ENCODE measurements at places on chromosomes 1 and 21. TPM values are rescaled to one million over a fixed set of nuclear protein-coding genes. Genes with fewer than 3 reads are reported as not detected.

The EPS8L3 gene
- not detected for total RNA-seq

The DPT gene
- total RNA-seq = 21.3 TPM

The ODR4 gene
- 16.2 TPM for total RNA-seq

The C1orf141 gene
- not detected for total RNA-seq

The SRSF4 gene
- 63.4 TPM for total RNA-seq

The EXO5 gene
- 4.7 TPM for total RNA-seq

The MFSD2A gene
- total RNA-seq = 6.0 TPM

The FMOD gene
- total RNA-seq = 82.8 TPM

The PPM1J gene
- 3.3 TPM for total RNA-seq

DNA sequence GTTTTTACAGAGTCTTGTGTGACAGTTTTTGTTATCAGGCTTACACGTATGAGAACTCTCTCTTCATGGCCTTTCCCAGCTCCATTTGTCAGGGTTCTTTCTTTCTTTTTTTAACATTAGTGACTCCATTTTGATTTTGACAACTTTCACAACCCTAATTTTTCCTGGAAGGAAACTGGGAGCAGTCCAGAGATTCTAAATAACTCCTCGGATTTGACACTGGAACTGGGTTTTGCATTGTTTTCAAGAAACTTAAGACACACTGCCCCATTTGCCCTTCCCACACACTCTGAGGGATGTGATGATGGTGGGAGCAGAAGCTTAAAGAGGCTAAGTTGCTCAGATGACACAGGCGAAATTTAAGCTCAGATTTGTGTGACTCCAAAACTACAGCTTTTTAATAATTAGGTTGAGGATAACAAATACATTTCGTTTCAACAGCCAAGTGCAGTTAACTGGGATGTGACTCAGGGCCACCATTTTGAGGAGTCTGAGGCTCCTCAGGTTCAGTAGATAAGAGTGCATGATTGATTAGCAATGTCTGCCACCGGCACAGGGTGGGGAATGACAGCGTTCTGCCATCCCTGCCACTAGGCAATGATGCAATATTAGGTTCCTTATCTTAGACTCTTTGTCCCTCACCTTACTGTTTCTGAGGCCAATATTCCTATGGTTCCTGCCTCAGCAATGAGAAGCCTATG is 95.1 kb upstream of the ATP1A1 start:
- no peak for DNase-seq

GRCh38 chr1:2135941-2136340 is 58.6 kb downstream of the FAAP20 start:
- no peak for DNase-seq

- no peak for DNase-seq
Measured at GRCh38 chr21:16634515-16634914, 878.3 kb upstream of the CXADR start.

GRCh38 chr21:35932232-35932911 is 128.0 kb downstream of the SETD4 start:
- no peak for DNase-seq

DNA sequence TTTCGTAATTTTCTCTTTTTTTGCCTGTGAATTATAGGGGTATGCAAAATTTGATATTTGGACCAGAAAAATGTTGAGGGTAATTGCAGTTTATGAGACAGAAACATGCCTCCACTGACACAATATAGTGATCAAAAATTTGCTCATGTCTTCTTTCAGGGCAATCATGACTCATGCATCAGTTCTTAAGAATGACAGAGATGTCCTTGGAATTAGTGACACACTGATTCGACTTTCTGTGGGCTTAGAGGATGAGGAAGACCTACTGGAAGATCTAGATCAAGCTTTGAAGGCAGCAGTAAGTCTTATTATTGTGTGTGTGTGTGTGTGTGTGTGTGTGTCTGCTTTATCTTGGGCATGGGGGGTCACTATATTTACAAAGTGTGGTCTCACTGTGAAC is 27.5 kb downstream of the CTH start:
- no peak for DNase-seq

DNA sequence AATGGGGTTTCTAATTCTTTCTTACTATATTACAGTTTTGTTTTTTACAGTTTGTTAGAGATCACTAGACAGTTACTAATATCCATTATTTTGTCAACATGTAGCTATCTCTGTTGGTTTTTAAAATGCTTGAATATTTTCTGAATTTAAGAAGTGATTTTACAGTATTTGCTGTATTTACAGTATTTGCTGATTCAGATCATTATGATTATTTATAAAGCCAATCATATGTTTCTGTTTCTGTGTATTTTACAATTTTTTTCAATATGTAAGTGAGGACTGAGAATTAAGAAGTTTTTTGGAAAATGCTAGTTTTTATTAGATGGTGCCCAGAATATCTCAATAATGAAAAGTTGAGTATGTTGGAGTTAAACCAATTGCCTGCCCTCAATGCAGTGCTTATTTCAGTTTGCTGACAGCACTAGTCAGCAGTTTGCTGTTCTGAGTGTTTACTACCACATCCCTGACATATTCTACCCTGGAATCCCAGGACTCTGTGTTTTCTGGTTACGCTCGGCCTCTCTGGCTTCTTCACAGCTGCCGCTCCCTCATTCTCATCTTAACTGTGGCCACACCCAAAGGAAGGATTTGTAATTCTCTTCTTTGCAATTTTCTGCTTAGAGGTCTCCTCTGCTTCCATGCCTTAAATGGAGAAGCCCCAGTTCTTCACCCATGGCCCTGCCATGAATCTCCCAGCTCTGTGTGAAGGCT is 68.0 kb upstream of the BACH1 start:
- DNase-seq = no peak

GRCh38 chr1:216843409-216843808 is 120.2 kb upstream of the ESRRG start:
- DNase-seq = no peak

DNA sequence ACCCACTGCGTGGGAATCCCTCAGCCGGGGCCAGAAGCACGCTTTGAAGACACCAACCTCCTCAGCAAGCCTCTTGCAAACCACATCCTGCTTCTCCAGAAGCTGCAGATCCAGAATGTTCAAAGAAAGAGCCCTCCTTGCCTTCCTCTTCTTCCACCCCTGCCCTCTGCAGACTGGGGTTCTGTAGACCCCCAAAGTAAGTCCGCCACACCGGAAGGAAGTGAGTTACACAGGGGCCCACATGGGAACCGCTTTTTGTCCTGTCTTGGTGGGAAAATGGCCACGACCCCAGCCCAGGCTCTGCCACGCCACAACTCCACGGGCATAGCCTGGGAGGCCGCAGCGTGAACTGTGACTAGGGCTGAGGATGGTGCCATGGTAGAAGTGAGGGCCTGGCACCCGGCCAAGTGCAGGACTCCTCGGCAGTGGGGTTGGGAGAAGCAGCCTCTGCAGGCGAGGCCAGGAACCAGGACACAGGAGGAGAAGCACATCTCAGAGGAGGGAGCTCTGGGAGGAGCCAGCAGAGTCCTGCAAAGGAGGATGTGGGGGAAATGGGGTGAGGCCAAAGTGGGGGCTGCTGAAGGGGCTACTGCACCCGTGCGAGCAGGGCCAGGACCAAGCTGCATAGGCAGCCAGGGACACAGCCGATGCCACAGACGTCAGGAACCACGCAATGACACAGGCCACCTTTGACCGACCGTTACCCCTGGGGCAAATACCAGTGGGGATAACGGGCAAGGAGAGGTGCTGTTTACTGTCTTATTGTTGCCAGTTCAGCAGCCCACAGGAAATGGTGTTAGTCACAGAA is 30.9 kb downstream of the PDE9A start:
- no peak for DNase-seq

DNA sequence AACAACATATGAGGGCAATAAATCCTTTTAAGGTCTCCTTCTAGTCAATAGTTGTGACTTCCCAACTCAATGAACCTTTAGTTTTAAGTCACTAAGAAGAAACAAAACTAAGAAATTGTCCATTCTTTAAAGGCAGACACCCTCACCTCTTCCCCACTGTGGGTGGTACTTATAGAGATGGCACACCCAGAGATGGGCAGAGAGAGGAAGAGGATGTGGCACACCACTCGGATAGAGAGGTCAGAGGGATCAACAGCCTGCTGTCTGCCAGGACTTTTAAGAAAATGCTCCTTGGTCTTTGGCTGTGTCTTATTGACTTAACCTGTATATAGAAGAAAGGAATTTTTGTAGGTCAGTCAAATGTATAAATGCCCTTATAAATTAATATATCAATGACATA is 45.1 kb downstream of the FASLG start:
- no peak for DNase-seq

GRCh38 chr1:221098471-221099405 is 219.5 kb downstream of the HLX start:
- no peak for DNase-seq

GRCh38 chr1:55448261-55448660 is 233.1 kb upstream of the USP24 start:
- no peak for DNase-seq

DNA sequence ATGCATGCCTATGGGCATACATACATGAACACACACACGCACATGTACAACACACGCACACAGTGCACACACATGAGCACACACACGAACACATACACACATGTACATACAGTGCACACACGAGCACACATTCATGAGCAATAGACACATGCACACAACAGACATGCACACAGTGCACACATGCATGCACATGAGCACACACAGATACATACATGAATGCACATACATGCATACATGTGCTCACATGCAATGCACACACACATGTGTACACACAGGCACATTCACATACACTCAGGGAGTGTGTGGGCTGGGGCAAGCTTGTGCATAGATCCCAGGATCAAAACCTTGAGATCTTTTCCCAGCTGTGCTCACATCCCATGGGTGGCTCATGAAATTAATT is 18.9 kb downstream of the CRYAA start:
- peak; percentile 8 for DNase-seq

DNA sequence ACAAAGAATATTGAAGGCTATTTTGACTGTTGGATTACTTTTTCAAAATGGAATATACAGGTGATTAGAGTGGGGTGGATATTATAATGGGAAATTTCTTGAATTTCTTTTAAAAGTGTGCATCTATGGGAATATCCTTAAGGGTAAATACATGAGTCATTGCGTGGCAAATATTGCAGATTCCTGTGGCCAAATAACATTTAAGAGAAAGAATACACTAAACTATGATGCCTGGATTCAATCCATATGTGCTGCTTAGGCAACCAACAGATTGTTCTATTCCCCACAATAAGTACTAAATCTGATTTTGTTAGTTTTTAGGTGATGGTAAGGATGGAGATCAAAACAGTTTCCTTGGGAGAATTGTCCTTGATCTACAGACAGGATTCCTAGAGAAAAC is 119.5 kb downstream of the HMCN1 start:
- no peak for DNase-seq

DNA sequence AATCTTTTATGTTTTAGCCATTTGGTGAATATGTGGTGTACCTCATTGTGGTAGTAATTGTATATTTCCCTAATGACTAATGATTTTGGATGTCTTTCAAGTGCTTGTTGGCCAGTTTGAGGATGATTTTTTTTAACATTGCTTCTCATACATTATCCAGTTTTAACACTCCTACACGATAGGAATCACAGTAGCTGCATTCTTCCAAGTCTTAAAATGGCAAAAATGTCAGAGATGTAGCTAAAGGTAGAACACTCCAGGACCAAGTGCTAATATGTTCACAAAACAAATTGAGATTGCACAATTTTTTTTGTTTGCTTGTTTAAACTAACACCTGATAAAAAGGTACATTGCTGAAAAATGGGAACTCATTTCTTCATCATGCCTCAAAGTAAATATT is 11.7 kb downstream of the USP25 start:
- DNase-seq = no peak

GRCh38 chr21:21412096-21412495 is 413.9 kb downstream of the NCAM2 start:
- DNase-seq = no peak

DNA sequence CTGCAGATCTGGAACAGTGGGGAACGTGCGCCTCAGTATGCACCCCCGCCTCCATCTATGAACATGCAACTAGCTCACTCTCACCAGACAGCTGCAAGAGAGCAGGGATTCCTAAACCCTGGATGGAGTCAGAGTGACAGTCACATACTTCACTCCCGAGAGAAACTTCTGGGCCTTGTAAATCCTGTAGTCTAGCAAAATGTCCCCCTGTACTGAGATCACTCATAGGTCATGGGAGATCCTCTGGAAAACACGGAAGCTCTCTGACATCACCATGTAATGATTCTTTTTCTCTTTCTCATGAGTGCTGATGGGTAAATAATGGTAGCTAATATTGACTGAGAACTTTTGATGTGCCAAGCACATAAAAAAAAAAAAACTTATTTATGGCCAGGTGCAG is 23.4 kb upstream of the TARDBP start:
- no peak for DNase-seq

DNA sequence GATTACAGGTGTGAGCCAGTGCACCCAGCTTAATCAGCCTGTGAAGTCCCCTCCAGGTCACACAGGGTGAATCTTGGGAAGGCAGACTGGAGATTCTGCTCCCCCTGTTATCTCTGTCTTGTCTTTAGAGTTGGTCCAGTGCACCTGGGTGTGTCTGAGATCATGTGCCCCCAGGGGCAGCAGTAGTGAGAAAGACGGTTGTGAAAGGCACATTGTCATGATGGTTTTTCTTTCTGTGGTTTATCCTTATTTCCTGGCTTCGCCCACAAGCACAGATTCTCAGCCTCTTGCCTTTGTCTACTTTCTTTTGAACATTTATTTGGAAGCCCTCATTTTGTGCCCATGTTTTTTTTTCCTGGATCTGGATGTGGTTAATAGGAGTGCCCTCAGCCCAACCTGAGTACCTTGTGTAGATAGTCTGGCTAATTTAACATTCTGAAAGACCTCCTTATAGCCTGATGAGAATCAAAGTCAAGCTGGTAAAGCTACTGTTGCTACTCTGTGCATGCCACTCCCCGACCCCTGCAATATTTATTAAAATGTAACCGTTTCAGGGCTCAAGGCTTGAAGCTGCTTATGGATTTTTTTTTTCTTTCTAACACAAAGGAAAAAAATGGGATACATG is 23.7 kb downstream of the UCK2 start:
- no peak for DNase-seq

GRCh38 chr1:146032631-146033219 is 11.2 kb upstream of the HJV start:
- no peak for DNase-seq

GRCh38 chr1:27042670-27043069 is 30.0 kb upstream of the TENT5B start:
- no peak for DNase-seq

DNA sequence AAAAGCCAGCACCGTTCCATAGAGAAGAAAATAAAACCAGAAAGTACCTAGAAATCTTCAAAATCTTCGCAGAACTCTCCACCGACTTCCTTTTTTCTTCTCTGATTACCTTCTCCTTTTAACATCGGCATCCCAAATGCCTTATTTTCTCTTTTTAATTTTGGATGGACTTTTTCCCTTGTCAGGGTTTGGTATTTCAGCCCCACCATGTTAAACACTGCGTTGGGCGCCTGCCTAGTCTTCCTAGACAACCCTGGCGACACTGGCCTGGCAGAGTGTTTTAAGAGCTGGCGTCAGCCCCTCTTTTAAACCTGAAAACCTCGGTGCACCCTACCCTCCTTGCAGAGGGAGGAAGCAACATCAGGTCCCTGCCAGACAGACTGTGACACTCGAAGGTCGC is 66.0 kb upstream of the EFHD2 start:
- no peak for DNase-seq

All from tibial nerve (tissue), 4 donors.